HCT116 (cell line): ENCODE measurements at places on chromosomes 2 and 18.
A peak's percentile ranks its signal among the peaks of the same experiment; 100 is the strongest.

GRCh38 chr18:43389163-43389562 is 111.9 kb upstream of the SYT4 start:
- no peak for DNase-seq

- no peak for DNase-seq
These were observed 34.6 kb upstream of the C2orf15 start for GRCh38 chr2:99106913-99107312.

DNA sequence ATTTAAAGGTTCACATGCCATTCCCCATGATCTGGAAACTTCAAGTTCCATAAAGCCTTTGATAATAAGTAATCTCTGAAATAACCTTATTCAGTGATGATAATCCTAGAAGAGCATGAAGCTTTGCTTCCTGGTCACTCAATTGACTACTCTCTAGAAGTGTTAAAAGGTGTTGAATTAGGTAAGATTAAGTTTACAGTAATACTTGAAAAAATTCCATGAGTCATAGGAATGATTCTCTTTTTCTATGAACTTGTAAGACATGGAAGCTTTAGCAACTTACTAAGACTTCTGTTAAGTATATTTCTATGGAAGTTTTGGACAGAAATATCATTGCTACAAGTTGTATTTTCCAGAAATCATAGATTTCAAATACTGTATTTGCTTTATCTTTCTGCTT is 100.6 kb downstream of the MYO1B start:
- DNase-seq, result no peak

DNA sequence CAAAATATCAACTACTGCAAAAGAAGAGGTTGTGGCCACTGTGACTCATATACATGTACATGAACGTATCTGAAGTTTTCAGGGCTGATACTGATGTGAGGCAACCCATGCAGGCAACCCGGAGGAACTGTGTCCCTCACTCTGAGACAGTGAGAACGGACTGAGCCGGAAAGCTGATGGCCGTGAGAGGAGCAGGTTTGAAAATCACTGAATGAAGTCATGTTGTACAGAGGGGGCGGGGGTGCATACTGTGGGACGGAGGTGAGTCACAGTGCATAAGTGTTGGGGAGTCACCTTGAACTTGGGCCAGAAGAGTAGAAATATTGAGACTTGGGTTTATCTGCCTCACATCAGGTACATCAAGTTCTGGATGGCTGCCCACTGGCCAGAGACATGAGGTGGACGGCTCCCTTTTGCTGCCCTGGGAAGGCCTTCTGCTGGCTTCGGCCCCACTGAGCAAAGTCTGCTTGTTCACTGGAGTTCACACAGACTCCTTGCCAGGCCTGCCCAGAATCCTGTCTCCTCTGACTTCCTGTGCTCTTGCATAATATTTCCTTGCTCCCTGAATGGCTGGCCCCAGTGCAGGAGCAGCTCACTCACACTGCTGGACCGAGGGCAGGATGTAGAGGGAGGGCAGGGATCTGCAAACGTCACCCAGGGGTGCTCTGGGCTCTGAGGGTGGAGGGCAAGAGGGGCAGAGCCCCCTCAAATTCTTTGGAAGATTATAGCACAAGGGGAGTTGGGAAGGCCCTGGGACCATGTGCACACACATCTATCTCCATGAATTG is 18.1 kb downstream of the EPAS1 start:
- peak; percentile 52 for DNase-seq

GRCh38 chr18:11020161-11020853 is 129.1 kb downstream of the PIEZO2 start:
- no peak for DNase-seq

- no peak for DNase-seq
These were observed 693.9 kb downstream of the NYAP2 start for GRCh38 chr2:226093364-226093763.

DNA sequence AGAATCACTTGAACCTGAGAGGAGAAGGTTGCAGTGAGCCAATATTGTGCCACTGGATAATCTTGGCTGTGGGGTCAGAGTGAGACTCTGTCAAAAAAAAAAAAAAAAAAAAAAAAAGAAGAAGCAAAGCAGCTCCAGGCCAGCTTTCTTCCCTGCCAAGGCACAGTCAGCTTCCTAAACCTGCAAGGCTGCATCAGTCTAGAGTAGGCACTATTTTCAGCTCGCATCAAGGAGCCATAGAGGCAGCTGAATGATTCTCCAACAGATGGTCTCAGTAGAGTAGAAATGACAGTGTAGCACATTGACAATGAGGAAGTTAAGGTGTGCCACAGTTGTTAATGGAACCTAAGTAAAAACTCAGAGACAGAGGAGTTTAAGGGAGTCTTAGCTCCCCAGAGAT is 35.6 kb downstream of the BMP10 start:
- DNase-seq, result no peak

DNA sequence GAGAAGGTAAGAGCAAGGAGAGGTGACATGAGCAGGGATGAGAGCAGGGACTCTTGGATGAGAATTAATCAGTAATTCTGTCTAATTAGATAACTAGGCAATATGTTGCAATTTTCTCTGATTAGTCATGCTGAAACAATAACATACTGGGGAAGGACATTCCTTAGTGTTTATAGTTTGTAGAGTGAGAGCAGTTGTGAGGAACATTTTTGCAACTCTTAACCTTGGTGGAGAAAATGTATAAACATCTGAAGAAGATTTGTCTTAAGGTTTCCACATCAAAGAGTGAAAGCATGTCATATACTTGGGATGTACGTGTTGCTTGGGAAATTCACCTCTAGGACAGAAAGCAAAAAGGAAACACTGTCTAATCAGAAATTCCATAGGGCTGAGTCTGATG is 955.4 kb upstream of the FANCL start:
- no peak for DNase-seq

DNA sequence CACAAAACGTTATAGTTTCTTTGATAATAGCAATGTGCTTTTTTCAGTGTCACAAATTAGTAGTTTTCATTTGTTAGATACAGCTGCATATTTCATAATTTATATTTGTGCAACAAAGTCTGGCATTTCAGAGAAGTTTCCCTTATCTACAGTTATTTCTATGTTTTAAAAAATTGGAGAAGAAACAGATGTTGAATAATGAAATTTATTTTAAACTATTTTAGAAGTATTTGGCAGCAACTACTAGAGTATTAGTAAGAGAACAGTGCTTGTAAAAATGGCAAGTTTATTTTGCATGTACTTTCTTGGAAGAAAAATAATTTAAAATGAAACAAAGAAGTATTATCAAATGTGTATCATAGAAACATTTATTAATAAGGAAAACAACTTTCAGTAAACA is 68.6 kb upstream of the COL5A2 start:
- DNase-seq, result no peak

GRCh38 chr2:115609978-115610377 is 1167.5 kb downstream of the DPP10 start:
- DNase-seq, result no peak

GRCh38 chr2:219699440-219699821 is 72.0 kb downstream of the SLC4A3 start:
- DNase-seq, result no peak

GRCh38 chr2:16015210-16015902 is 75.0 kb downstream of the MYCN start:
- no peak for DNase-seq

GRCh38 chr2:61670591-61671501 is 132.7 kb upstream of the XPO1 start:
- no peak for DNase-seq

DNA sequence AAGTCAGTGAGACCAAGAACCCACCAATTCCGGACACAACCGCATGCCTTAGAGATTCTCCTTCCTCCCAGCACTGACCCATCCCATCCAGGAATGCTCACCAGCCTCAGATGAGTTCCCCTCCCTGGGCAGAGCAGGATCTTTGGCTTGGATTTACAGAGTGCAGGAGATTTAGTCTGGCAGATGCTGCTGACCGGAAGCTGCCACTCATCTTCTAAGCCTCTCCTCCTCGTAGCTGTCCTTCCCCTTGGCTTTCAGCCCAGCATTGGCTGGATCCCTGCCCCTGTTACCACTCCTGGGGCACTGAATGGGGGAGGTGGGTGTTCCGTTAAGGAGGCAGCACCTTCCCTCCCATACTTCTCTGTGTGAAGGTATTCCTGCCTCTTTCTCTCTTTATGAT is 53.2 kb downstream of the VWA3B start:
- no peak for DNase-seq

DNA sequence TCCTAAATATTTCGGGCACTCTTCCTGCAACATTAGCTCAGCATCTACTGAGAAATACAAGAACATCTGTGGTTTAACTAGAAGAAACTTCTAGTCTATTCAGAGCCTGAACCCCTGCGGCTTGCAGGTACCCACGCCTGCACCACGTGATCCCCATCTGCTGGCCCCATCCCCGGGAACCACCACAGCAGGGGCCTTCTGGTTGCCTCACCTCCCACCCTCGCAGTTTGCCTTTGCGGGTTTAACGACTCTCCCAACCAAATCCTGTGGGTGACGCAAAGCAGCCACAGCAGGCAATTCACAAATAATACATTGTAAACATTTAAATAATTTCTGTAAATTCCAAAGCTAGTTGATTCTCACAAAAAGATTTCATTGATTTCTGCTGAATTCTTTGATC is 90.2 kb upstream of the TMEM18 start:
- DNase-seq, result no peak

DNA sequence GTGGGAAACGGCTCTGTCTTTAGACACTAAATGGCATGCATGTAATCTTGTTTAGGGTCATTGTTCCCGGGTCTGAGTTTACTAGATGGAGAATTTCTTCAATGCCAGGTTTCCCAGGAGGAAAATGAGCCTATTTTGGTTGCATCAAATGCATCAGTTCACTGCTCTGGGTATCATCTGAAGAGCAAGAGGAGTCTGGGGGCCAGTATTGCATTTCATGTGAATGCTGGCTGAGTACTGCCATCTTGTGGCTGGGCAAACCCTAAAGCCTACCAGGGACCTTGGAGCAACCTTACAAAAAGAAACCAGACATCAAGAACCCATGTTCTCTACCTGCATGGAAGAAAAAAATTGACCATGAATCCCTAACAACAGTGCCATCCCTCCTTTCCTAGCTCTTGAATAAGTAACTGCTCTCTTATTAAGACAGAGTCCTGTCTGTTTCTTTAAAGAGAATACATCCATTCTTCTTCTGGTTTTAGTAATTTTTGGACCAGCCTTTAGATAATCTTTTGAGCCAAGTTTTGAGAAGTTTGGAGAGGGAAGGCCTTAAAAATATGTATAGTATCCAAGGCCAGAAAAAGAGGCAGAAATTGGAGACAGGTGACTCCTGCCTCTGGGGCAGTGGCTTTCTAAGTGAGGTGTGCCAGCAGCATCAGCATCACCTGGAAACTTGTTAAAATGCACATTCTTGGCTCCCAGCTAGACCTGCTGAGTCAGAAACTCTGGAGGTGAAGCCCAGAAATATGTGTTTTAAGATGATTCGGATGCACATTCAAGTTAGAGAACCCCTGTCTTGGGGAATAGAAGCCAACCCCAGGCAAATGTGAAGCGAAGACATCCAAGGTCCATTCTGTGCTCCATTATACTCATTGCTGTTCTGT is 261.0 kb upstream of the CXCR4 start:
- peak; percentile 39 for DNase-seq

DNA sequence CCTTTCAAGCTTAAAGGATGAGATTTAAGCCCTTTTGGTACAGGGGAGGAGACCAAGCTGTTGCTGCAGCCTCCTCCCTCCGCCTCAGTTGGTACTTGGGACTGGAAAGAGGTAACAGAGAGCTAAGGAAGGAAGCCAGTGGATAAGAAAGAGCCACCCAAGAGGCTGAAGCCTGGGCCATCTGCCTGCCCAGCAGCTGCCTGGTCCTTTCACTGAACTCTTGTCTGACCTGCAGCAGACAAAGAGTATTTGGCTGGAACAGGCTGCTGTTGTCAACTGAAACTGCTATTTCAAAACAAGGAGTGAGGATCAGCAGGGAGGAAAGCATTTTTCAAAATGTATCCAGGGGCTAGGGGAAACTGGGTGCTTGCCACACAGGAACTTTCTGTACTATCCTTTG is 30.3 kb downstream of the TNS1 start:
- DNase-seq, result no peak

DNA sequence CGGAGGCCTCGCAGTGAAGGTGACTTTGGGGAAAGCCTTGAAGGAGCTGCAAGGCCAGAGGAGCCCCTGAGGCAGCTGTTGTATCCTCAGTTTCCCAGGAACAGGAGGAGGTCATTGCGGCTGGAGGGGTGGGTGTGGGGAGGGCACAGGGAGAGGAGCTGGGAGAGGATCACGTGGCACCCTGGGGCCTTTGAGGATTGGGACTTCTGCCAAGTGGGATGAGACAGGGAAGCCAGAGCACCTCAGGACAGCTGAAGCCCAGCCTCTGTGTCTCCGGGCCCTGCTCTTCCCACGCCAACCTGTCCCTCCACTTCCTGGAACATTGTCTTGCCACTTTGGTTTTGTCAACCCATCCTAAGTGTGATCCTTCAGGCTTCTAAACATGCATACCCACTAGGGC is 19.4 kb upstream of the RRM2 start:
- DNase-seq, result no peak

DNA sequence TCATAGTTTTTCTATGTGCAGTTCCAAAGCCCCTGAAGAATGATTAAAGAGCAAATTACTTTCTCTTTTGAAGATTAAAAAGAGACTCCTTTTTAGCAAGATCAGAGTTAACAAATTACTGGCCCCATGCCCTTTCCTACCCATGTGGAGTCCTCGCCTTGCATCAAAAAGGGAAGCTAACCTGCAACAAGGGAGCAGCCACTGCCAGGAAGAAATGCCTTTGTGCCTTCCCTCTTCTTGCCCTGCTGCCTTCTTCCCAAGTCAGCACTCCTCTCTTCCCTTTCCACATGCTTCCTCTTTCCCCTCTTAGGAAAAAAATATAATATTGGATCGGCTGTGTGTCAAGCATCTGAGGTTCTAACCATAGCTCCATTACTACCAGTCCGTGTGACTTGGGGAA is 37.1 kb upstream of the CYP1B1 start:
- no peak for DNase-seq

DNA sequence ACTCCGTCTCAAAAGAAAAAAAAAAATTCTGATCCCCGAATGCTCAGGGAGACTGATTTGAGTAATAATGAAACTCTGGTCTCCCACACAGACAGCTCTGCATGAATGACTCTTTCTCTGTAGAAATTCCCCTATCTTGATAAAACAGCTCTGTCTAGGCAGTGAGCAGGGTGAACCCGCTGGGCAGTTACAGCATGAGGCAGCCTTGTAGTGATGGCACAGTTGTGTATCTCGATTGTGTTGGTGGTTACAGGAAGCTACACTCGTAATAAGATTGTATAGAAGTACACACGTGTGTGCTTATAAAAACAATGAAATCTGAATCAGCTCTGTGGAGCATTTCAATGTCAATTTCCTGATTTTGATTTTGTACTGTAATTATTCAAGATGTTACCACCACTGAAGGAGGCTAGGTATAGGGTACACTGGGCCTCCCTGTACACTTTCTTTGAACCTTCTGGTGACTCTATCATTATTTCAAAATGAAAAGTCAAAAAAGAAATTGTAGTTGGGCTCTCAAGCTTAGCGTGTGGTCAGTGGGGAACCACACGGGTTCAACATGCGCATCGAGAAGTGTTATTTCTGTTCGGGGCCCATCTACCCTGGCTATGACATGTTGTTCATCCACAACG is 34.9 kb upstream of the ATP8B1 start:
- DNase-seq, result no peak
